Hematopoietic multipotent progenitor cell (in vitro differentiated cells): ENCODE measurements at places on chromosomes 6 and 20. TPM values are rescaled to one million over a fixed set of nuclear protein-coding genes. Genes with fewer than 3 reads are reported as not detected.

Gene C6orf89
- total RNA-seq = 19.7 TPM

Gene TCFL5
- total RNA-seq = 2.7 TPM

- DNase-seq = no peak
Observed at GRCh38 chr20:46674253-46675083, 14.8 kb downstream of the TP53RK start.

DNA sequence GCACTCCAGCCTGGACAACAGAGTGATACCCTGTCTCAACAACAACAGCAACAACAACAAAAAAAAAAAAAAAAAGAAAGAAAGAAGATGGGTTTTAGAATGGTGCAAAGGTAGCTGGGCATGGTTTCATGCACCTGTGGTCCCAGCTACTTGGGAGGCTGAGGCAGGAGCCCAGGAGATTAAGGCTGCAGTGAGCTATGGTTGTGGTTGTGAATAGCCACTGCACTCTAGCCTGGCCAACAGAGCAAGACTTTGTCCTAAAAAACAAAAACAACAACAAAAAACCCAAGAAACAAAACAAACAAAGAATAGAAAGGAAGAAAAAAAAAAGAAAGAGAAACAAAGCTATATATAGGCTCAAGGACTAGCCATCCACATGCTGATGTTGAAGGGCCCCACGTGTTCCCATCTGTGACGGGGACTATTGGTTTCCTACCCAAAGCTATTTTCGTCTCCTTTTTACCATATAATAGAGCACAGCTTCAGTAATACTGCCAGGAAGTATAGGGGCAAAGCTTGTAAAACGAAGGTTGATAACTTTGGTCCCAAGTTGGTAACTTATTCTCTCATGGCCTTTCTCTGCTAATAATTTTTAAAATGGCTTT is 7.9 kb upstream of the EEF1E1 start:
- DNase-seq = no peak

- no peak for DNase-seq
Observed at GRCh38 chr6:169121013-169121412, 132.6 kb downstream of the THBS2 start.

DNA sequence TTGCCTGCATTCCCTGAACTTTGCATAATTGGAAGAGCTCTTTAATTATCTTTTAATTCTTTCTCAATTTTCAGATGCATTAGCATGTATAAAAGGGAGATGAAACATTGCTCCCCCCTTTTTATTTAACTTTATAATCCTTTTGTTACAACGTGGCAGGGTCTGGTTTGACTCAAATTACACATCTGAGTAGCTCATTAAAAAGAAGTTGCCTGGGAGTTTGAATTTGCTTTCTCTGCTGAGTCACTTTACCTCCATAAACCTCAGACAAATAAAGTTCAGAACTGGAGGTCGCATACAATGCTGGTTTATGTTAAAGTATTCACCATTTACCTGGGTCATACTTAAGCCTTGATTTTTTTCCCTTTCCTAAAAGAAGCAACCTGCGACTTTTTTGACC is 495.2 kb downstream of the PREX1 start:
- DNase-seq = no peak

DNA sequence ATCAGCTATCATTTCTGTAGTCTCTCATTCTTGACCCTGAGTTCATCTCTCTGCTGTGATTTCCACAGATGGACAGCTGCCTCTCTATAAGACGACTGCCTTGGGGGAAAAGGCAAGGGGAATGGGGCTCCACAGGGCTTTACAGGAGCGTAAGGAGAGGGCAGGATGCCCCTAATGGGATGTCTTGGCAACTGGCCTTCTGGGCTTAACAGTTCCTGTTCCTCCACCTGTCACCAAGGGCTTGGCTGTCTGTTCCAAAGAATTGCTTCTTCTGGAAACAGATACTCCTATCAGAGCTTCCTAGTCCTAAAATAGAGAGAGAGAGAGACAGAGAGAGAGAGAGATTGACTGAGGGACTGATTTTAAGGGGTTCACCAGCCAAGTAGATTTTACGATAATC is 181.9 kb downstream of the TMEM200A start:
- DNase-seq = no peak
